CD4-positive, alpha-beta T cell treated with Interleukin-15 for 1 hour (primary cell): ENCODE measurements at places on chromosomes 4 and X.

DNA sequence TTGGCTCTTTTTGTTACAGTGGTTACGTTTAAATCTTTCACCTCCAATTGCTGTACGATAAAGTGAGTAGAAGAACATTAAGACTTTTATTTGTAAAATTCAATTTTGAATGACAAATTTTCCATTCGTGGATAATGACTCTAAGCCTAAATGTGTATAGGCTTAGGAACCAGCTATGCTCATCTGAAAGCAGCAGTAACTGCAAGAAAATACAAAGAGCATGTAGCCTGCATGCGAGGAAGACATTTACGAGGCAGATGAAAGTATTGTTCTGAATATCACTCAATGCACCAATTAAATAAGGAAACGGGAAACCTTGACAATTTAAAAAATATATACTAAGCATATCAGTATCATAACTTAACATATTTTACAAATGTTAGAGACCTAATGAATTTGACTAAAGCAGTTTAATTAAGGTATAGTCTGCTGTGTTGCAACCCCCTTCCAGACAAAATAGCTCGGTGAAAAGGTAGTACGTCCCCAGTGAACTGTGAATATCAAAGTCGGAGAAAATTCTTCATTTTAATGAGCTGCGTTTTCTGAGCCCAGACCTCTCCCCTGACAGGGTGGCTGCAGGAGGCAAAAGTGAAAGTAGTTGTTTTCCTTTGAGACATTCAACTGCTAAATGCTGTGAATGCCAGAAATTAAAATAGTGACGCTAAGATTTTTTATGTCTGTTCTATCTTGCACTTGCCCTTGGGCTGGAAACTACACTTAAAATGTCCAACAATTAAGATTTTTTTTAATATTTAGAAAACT, 1236.5 kb upstream of the TENM3 start:
- DNase-seq: no peak

GRCh38 chrX:3950373-3950772, 236.9 kb upstream of the PRKX start:
- DNase-seq: no peak

DNA sequence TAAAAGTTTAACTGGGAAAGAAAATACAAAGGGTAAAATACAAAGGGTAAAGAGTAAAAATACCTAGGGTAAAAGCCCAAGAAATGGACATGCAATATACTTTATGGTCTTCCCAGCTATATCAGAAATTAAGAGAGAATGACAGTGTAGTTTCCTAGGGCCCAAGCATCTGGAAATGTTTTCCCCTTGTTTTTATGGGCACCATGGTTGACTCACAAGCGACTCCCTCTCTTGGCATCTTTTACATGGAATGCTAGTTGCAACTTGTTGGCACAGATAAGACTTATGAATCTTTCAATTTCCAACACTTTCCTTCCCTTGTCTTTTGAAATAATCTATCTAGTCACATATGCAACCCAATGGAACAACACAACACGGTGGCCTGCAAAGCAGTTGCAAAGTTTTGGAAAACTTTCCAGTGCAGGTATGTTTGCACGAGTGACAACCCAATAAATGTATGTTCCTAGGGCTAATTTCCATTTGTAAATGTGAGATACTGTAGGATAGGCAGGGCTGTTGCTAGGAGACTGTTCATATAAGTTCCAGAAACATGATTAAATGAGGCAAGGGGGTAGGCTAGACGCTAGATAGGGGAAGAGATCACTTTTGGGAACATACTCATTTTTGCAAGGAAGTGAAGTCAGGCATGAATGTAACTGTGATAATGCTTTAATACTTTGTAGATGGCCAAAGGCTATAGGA, 36.4 kb upstream of the CWH43 start:
- DNase-seq: no peak

GRCh38 chr4:94451051-94451694, 569 bp upstream of the PDLIM5 start:
- DNase-seq: no peak

DNA sequence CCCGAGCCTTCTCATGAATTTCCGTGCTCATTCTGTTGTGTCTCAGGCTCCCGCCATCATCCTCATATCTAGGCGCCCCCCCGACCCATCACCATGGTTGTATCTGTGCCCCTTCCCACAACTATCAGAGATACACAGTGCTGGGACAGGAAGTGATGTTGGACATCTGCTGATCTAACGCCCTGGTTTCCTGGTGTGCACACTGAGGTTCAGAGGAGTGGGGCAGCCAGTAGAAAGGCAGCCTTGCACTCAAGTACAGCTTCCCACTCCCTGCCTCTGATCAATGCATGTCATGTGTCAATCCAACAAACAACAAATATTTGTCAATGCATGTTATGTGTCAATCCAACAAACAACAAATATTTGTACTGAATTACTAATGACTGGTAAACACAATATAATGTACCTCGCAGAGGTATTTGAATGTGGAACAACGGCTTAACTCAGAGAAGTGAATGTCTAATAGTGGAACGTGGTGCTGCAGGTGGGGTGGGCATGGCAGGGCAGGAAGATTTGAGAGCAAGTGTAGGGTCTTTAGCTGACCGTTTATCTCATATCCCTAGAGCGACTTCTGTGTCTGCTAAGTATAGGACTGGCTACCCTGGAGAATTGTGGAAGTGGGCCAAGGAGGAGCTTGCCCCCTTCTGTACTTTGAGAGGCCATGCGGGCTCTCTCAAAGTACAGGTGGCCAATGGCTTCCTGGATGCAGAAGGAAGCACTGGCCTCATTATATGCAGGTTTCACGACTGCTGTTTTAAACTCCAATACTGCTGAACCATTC, 10.3 kb upstream of the SEL1L3 start:
- no peak for DNase-seq

- DNase-seq: peak; percentile 72
Observed at GRCh38 chrX:119015407-119016237, 41.2 kb downstream of the LONRF3 start.

DNA sequence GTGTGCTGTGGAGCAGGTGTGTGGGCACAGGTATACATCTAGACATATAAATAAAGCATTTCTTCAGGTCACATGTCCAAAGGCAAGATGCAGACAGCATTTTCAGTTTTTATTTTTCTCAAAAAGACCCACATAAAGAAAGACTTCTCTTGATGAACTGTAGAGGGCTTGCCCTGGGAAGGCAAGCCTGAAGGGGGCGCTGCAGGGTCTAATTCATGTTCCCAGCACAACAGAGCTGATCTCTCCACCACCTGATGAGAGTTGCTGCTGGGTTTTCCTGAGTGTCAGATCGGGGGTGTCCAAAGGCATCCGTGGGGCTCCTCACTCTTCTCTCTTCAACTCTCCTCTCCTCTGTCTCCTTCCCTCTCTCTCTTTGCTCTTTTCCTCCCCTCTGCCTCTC, 26.6 kb downstream of the ADRA2C start:
- DNase-seq: no peak

- no peak for DNase-seq
Observed at GRCh38 chrX:43559644-43560043, 96.5 kb upstream of the MAOA start.

DNA sequence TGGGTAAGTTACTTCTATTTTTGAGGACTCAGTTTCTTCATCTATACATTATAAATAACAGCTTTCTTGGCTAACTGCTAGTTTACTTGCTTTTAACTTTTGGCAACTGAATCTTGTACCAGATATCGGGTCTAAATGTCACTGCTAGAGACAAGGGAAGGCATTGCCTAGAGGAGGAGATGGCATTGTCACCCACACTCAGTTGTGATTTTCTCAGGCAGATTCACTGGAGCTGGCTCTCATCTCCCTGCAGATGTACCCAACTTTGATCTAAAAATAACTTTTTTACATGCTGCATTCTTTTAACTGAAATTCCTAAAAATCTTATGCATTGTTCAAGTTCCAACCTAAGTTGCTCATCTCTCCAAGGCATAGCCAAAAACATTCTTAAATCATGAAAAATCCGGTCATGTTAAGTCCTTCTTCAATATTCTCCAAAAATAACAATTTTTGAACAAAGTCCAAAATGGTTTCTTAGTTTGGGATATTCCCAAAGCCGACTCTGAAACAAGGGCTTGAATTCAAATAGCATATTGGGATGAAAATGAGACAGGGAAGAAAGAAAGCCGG, 469.0 kb upstream of the BOD1L1 start:
- DNase-seq: no peak

GRCh38 chrX:19740744-19741143, 146.7 kb downstream of the SH3KBP1 start:
- DNase-seq: no peak

- no peak for DNase-seq
Observed at GRCh38 chr4:43778187-43778915, 670.3 kb downstream of the KCTD8 start.

GRCh38 chr4:119604266-119604665, 24.3 kb downstream of the PDE5A start:
- DNase-seq: no peak

GRCh38 chrX:25597551-25597950, 540.6 kb upstream of the MAGEB18 start:
- DNase-seq: no peak

DNA sequence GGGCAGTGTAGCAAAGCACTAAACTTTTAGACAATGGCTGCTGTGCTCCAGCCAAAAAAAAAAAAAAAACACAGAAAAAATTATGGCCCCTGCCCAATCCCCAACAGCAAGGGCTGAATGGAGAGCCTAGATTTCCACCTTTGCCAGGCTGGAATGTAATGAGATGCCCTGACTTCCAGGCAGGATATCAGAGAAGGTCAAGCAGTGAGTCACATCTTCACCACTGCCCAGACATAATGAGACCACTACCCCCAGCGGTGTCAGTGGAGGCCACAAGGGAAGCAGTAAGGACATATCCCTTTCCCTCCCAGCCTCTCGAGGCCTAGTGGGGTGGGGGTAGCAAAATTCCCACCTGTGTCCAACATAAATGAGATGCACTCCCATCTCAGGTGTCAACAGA, 216.3 kb upstream of the LEF1 start:
- no peak for DNase-seq

DNA sequence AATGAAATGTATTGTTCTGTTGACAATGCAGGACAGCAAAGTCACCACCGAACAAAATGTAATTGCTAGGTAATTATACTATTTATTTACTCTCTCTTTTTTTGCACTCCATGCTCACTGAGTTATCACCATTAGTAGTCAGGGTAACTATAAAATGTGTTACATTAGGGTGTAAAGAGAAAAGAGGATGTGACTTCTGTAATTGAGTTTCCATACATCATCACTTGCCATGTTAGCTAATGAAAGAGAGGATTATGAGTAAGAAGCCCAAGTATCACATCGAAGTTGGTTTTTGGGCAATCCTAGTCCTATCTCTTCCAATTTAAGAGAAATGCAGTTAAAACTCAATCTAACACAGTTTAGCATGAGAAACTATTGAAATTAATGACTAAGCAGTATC, 7.6 kb downstream of the ZXDA start:
- no peak for DNase-seq

GRCh38 chr4:162015090-162015489, 148.7 kb downstream of the FSTL5 start:
- no peak for DNase-seq

- DNase-seq: no peak
Observed at GRCh38 chr4:6122496-6122895, 77.9 kb downstream of the JAKMIP1 start.

DNA sequence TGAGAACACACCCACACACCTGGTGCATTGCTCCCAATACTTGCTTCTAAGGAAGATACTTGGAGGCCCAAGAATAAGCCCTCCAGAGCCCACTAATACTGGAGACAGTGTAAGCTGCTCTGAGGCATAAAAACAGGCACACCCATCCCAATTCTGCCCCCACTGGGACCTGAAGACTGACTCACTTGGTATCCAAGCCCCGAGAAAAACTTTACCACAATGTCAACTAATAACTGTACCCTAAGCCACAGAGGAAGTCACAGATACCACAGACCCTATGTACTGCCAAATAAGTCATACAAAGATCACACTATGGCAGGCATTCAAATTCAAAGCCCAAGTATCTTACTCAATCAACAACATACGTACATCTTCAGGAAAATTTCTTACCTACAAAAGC, 398.2 kb upstream of the SPANXN1 start:
- DNase-seq: no peak

GRCh38 chr4:4784379-4784778, 75.1 kb upstream of the MSX1 start:
- DNase-seq: no peak

DNA sequence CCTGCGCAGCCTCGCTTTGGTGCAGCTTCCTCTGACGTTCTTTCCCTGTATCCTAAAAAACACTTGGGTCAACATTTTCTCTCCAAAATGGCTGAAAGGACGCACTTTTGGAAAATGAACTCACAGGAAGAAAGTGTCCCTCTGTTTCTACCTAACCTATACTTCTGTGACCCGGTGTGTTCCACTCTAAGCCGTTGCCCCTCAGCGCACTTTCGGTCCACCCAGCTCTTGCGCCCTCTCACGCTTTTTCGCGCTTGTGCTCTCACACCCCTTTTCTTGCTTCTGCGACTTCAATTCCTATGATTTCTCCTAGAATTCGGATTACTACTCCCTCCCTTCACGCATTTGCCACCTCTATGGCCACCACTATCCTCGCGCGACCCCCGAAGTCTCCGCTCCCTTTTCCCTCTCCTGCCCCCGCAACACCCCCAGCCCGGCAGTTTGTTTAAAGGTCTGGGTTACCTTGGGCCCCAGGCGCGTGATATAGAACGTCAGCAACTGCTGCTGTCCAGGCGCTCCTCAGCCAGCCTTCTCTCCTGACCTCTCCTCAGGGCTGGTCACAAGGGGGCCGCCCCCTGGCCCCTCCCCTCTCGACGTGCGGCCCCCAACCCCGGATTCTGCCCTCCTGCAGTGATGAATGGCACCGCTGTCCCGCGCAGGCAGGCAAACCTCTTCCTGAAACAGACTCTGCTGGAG, at the start of gene USP51:
USP51 (minus strand) TSS at position 535 of the 696 bp plus-strand sequence. CDS start 909 bp downstream, outside the sequence.
- peak; percentile 20 for DNase-seq
